Stimulated activated CD8-positive, alpha-beta memory T cell treated with anti-CD3 and anti-CD28 coated beads, Interleukin-12 subunit alpha, Interleukin-12 subunit beta, amount 100 ng/mL, for 4 hours (primary cell): ENCODE measurements at places on chromosomes 7 and 10.

DNA sequence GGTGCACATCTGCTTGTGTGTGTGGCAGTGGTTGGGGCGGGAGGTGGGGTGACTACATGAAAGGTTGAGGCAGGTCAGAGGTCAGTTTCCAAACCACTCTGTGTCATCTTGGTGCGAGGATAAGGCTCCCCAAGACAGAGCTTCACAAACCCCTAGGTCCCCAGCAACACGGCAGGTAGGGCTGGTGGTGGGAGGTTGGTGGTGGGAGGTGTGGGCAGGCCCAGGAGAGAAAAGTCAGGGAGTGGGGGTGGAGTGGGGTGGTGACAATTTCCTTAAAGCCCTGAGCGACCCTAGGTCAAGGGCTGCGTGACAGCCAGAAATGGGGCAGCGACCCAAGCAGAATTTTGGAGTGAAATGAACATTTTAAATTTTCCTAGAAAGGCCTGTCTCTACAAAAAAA lies 1.6 kb upstream of the STRA8 start:
- no peak for DNase-seq

GRCh38 chr7:94511718-94512117 lies 2.1 kb downstream of the CASD1 start:
- DNase-seq: no peak

- DNase-seq: no peak
Observed at GRCh38 chr10:85650791-85651496, 715.7 kb downstream of the GRID1 start.

GRCh38 chr7:18429547-18429946 lies 66.0 kb upstream of the HDAC9 start:
- DNase-seq: no peak

DNA sequence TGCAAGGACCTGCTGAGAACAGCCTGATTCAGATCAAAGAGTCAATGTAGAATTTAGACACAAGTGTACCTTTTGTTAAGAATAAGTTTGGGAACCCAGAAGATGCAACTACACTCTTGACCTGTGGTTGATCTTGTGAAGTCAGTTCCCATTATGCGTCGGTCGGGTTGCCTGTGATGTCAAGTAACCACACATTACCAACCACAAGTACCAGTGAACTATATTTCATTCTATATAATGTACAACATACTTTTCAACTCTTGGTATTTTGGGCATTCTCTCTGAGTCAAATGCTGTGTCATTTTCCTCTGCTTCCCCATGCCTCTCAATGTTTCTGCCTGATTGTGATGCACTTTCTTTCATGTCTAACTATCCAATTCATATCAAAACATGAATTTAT lies 426.2 kb downstream of the ETV1 start:
- no peak for DNase-seq
